Stimulated activated CD4-positive, alpha-beta T cell treated with anti-CD3 and anti-CD28 coated beads, Interleukin-2, amount 100 ng/mL, for 48 hours (primary cell): ENCODE measurements at places on chromosomes 13 and 19.
A peak's percentile ranks its signal among the peaks of the same experiment; 100 is the strongest.

DNA sequence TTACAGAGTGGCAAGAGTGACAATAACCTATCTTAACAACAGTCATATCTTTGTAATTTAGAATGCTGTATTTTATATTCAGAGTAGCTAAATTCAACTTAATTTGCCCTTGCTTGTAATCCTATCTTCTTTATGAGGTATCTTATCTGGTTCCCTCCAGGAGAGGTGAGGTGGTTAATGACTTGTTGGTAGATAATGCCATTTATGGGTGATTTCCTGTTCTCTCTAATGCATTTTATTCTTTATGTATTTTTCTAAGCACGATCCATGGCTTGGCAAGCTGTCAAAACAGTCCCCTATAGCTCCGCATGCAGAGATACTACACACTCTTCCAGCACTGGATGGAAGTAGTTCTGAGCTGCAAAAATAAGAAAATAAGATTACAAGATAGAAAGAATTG is 267.9 kb downstream of the LMO7 start:
- DNase-seq, result no peak

DNA sequence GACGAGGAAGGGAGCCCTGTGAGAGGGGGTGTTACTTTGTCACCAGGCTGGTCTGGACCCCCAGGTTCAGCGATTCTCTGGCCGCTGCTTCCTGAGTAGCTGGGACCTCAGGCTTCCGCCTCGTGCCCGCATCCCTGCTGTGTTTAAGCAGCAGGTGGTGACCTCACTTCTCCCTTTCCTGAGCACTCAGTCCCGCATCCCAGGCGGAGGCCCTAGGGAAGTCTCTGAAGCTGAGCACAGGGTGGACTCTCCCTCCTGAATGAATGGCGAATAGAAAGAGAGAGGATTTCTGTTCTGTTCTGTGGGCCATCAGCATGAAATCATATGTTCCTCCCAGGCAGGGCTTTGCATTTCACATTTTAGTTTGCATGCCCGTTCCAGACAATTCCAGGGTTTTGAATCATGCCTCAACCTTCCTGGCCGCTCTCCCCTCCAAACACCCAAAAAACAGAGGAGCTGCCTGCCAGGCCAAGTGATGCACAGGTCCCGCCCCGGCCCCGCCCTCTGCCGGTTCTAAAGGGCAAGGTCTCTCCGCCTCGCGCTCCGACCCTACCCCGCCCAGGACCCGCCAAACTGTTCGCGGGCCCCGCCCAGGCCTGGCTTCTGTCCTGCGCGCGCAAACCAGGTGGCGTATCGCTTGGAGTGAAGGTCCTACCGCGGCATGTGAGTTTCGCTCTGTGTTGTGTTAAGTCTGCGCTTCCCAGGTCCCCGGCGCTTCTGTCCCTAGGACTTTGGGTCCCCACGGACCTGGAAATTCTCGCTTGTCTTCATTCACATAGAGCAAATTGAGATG is 35.1 kb upstream of the ZNF808 start:
- no peak for DNase-seq

DNA sequence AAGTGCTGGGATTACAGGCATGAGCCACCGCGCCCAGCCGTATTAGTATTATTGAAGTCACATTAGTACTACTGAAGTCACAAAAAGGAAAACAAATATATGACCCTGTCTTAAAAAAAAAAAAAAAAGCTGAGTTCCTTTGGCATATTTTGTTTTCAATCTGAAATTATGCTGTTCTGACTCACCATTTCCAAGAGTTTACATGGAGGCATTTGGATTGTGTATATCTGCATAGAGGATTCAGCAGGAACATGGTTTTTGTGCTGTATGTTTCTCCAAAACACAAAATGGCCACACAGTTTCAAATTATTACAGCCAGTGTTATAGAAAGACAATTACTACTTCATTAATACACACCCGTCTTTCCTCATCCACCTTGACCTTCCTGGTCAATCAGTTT is 103.5 kb upstream of the TSC22D1 start:
- no peak for DNase-seq

DNA sequence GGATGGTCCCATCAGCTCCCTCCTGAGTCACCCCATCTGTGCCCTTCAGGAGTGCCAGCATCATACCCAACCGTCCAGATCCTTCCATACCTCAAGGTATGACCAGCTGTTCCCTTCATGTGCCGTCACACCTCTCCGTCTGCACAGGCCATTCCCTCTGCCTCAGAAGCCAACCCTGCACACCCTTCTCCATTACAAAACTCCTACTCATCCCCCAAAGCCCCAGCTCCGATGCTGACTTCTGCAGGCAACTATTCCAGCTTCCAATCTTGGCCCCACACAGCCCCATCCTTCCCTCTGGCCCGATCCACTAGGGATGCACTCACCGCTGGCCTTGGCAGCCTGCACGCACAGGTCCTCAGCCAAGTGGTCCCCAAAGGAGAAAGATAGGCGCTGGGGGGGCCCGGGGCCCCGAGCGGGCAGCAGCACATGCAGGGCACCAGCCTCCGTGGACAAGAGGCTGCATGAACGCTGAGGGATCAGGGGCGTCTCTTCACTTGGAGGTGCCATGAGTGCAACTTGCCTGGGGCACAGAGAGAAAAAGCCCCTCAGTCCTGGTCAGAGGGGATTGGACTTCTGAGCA is 3.8 kb downstream of the JAK3 start:
- no peak for DNase-seq

GRCh38 chr13:42040730-42041010 is 7.8 kb upstream of the DGKH start:
- DNase-seq, result no peak

GRCh38 chr13:77698201-77699058 is 943 bp downstream of the SLAIN1 start:
- DNase-seq, result peak; percentile 23

- no peak for DNase-seq
Measured at GRCh38 chr13:46640843-46641242, 87.9 kb downstream of the LRCH1 start.

GRCh38 chr19:49677901-49678674 is 1.0 kb downstream of the PRMT1 start:
- DNase-seq, result peak; percentile 71

- DNase-seq, result no peak
Measured at GRCh38 chr19:4930664-4931063, 21.4 kb downstream of the UHRF1 start.

DNA sequence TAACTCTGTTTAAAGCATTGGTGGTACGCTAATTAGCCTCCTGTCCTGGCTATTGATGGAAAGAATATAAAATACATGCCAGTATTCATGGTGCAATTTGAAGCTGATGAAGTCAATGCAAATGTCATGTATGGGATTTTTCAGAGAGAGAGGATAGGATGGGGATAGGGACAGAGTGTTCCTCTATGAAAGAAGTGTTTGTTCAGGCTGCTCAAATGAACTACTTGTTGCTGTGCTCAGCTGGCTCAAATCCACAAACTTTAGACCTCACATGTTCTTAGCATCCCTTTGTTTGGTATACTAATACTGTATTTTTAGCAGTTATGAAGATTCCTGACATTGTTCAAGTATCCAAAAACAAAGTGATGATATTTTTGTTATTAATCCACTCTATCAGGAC is 116.5 kb downstream of the SLITRK1 start:
- DNase-seq, result no peak

DNA sequence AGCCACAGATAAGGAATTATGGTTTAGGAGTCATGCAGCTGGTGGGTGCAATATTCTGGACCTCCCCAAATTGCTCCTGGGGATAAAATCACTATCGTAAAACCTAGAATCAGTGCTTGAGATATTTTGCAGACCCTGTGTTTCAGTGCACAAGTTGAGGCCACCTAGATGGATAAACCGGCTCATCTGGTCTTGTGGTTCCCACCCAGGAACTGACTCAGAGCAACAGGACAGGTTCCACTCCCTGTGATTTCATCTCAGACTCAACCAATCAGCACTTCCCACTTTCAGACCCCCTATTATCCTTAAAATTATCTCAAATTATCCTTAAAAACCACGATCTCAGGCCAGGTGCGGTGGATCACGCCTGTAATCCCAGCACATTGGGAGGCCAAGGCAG is 21.0 kb downstream of the FBXL12 start:
- no peak for DNase-seq

- DNase-seq, result no peak
Measured at GRCh38 chr19:16033721-16034120, 42.6 kb upstream of the TPM4 start.

DNA sequence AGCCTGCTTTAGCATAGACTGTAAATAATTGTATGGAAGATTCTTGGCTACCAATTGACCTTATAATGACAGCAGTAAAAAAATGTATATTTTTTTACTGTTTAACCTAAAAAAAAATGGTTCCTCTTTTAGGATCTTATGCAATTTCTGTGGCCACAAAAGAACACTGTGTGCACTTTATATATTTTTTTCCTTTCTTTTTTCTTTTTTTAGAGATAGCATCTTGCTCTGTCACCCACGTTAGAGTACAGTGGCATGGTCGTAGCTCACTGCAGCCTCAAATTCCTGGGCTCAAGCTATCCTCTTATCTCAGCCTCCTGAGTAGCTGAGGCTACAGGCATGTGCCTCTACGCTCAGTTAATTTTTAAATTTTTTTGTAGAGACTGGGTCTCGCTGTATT is 6.1 kb downstream of the FLT3 start:
- DNase-seq, result no peak

- DNase-seq, result no peak
Measured at GRCh38 chr13:36764957-36765356, 54.1 kb upstream of the RFXAP start.

- DNase-seq, result no peak
Measured at GRCh38 chr13:44814836-44815235, 174.4 kb downstream of the NUFIP1 start.

- no peak for DNase-seq
Measured at GRCh38 chr13:60099631-60100420, 63.9 kb downstream of the DIAPH3 start.

DNA sequence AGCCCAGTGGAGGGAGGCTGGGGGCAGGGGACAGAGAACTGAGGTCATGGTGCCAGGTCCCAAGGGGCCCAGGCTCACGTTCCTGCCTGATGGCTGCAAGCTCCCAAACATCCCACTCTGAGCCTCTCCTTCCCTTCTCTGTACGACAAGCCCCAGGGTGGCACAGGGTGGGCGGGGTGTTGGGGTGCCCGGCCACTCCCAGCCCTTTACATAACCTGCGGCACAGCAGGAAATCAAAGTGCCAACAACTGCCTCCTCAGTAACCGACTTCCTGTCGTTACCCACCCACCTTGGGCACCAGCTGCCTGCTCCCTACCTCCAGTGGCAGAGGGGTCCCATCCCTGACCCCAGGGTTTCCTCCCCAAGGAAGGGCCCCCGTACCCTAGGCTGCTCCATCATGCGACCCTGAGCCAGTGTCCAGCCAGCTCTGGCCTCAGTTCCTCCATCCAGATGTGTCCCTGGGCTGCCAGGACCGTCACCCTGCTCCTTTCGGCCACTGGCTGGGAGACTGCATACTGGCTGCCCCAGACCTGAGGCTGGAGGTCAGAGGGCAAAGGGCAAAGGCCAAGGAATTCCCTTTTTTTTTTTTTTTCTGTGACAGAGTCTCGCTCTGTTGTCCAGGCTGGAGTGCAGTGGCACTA is 27.7 kb upstream of the NFIC start:
- no peak for DNase-seq
